CD4-positive, alpha-beta memory T cell (primary cell): ENCODE measurements at places on chromosomes 1 and 21.

- no peak for DNase-seq
These were observed 528.5 kb downstream of the MATN1 start for GRCh38 chr1:30194741-30195423.

DNA sequence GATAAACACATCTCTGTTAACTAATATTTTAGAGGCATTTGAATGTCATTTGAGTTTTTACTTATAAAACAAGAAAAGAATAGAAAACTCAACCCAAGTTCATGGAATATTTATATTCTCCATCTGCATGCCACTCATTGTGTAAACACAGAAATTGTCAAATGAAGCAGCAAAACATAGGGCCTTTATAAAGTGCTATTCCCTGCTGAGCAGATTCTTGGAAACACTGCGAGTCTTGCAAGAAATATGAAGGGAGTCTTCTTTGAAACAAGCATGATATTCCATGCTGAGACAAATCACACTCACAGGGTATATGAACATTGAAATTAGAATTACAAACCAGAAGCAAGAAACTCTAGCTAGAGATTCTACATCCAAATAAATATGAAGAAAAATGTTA is 655.8 kb downstream of the BRINP3 start:
- no peak for DNase-seq

- no peak for DNase-seq
These were observed 228.3 kb downstream of the ST6GALNAC3 start for GRCh38 chr1:76302711-76303339.

- no peak for DNase-seq
These were observed 38.4 kb upstream of the FOXO6 start for GRCh38 chr1:41322835-41323234.

DNA sequence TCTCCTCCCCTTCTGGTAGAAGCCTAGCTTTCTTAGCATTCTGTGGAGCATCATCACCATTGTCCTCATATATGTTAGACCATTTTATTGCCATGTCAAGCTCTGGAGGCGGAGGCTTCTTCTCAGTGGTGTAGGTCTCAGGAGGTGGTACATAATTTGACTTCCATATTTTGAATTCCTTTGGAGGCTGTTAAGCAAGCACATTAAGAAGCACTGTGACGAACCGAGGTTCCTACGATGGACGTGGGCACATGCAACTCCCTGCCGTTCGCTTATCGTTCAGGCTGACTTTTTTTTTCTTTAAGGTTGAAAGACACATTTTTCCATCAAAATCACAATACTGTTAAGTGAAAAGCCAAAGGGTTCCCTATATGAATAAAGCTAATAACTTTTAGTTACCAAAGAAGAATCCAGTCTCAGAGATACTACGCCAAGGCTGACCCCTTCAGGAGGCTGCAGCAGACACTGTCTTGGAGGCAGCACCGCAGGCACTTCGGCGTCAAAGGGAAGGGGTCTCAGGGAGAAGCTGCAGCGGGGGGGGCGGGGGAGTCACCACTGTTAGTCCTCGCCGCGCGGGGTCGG is 835 bp downstream of the C1orf52 start:
- no peak for DNase-seq

DNA sequence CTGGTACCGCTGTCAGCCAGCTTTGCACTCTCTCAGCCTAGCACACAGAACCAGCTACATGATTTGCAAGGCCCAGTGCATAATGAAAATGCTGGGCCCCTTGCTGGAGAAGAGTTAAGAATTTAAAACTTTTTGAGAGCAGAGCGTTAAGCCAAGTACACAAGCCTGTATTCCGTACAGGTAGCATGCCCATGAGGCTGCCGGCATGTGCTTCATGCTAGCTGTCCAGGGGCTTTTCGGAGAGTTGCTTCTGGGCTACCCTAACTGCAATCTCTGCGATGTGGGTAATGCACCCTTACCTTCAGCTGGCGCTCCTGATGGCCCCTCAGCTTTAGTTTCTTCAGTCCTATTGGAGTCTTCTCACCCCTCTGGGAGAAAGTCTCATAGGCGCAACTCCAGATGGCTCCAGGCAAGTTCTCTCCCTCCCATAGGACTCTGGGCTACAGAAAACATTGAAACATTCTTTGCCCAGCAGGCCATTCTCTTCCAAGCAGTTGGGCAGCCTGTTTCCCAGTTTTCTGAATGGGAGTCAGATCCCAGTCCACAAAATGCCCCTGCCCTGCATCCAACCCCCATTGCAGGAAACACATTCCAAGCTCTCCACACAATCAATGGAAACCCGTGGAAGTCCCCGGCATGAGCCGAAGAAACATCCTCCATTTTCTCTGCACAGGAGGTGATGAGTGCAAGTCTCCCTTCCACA is 5.7 kb upstream of the AKT3 start:
- no peak for DNase-seq

- no peak for DNase-seq
These were observed 881.0 kb downstream of the AMY1C start for GRCh38 chr1:104630567-104631149.

DNA sequence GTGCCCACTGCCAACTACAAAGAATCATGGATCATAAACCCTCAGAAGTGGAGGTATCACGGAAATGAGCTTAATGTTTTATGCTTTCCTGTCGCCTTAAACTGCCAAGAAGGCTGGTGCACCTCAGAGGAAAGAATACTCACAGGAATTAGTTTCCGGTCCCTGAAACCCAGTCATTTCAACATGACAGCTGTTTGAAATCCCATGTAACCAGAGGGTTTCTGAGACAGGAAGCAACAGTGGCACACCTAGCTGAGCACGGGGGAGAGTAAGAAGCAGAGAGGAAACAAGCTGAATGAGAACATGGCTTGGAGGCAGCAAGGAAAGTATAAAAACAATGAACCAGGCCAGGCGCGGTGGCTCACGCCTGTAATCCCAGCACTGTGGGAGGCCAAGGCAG is 3.9 kb downstream of the JAK1 start:
- peak; percentile 39 for DNase-seq

- no peak for DNase-seq
These were observed 3.8 kb upstream of the XCL1 start for GRCh38 chr1:168572633-168573032.

- DNase-seq = no peak
These were observed 70.5 kb downstream of the CD34 start for GRCh38 chr1:207840380-207840779.

DNA sequence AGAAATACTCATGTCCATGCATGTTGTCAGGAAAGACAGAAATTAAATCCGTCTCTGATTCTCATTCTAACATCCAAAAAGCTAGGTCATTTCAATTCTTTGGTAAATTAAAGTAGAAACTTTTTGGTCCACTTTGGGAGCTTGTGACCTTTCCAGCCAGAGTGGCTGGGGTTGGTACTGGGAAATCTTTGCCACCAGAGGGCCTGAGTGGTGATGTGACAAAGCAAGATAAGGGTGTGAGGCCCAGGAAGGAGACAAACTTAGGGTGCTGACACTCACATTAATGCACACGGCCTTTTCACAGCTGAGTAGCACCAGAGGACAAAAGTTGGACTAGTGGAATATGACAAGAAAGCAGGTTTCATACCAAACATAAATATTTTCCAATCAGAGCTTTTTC is 144.3 kb downstream of the DNM3 start:
- no peak for DNase-seq

DNA sequence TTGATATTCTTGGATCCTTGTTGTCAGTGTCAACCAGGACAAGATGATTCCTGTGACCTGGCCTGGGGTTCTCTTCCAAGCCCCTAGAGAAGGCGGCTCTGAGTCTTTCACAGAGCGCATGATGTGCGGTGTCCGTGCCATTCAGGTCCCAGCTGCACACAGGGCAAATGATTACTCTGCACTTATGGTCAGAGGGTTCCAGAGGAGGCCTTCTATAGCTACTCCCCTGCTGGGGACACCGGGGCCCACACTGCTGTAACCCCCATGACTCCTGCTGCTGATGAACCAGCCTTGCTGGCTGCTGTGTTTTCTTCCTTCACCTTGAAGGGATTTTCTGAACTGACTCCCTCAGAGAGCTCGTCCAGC is 1.5 kb downstream of the PTGFRN start:
- DNase-seq = no peak

GRCh38 chr1:48940962-48941732 is 164.5 kb upstream of the BEND5 start:
- DNase-seq = no peak

GRCh38 chr1:200290010-200290685 is 119.7 kb downstream of the ZNF281 start:
- no peak for DNase-seq

GRCh38 chr21:34217263-34217662 is 143.9 kb downstream of the MRPS6 start:
- no peak for DNase-seq

GRCh38 chr1:216064643-216065042 is 358.6 kb downstream of the USH2A start:
- no peak for DNase-seq

DNA sequence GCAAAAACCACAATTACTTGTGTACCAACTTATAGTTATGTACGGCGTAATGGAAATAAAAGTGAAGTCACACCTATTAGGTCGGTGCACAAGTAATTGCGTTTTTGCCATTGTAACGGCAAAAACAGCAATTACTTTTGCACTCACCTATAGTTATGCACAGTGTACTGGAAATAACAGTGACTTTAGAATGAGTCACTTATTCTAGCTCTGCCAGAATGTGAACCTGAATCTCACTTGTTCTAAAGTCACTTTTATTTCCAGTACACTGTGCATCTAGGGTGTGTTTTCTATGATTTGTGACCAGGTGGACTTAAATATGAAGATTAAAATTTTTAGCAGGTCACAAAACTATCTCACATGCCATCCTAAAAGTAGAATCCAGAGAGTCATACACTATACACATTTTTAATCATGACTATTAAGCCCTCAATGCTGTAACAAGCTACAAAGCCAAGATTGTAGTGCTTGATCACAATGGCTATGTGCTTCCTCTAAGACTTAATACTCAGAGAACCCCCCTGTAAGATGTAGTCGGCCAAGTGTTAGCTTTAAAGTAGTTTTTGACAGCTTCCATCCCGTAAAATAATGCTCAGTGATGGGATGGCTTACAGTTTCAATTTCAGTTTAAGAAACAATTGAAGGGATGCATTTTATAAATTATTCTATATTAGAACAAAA is 218.8 kb downstream of the NEGR1 start:
- DNase-seq = no peak

- DNase-seq = no peak
These were observed 34.2 kb downstream of the TRIM11 start for GRCh38 chr1:228372183-228373003.

DNA sequence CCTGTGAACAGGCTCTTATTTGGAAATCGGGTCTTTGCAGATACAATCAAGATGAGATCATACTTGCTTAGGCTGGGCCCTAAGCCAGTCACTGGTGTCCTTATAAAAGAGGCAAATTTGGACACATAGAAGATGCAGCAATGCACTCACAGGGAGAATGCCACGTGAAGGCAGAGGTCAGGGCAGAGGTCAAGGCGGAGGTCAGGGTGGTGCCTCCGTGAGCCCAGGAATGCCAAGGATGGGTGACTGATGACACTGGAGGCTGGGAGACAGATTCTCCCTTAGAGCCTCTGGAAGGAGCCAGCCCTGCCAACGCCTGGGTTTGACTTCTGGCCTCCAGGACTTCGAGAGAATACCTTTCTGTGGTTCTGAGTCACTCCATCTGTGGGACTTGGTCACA is 22.8 kb upstream of the C1orf174 start:
- no peak for DNase-seq

DNA sequence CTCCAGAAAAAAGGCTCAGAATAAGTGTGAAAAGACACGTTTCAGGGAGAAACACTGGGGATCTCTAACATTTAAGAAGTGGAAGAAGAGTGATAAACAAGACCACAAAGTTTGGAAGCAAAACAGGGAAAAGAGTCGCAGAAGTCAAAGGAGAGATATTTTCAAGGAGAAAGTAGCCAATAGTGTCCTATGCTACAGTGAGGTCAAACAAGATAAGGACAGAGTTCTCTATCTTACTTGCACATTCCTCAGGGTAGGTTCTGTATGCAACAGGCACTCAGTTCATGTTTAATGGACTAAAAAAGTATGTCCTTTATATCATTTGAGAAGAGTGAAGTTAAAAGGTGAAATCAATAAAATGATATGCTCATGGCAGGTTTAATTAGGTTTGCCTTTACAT is 13.8 kb upstream of the EDEM3 start:
- DNase-seq = no peak

DNA sequence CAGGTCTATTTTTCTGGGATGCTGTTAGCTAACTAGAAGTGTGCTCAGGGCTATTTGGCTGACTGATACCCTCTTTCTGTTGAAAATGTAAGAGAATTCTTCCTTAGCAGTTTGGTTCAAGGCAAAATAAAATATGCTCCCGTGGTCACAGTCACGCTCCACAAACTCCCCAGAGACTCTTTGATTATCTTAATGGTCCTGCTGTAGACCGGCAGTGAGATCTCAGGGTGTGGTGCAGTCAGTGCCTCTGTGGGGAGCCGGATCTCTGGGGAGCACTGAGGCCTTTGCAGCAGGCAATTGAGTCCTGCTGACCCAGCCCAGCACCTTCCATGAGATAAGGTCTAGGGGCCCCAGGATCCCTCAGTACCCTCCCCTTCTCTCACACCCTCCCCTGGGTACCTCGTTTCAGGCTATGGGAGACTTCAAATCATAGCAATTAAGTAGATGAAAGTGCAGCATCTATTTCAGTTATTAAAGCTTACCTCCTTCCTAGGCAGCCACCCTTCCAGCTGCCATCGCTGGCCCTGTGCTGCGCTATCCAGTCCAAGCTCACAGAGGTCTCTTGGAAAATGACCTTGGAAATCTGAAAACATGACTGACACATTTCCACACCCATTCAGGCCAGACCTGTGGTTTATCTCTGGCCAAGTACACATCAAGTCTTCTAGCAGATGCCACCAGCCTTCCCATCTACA is 98.1 kb downstream of the SEC16B start:
- DNase-seq = no peak

GRCh38 chr21:26826801-26827200 is 18.4 kb downstream of the ADAMTS1 start:
- no peak for DNase-seq

DNA sequence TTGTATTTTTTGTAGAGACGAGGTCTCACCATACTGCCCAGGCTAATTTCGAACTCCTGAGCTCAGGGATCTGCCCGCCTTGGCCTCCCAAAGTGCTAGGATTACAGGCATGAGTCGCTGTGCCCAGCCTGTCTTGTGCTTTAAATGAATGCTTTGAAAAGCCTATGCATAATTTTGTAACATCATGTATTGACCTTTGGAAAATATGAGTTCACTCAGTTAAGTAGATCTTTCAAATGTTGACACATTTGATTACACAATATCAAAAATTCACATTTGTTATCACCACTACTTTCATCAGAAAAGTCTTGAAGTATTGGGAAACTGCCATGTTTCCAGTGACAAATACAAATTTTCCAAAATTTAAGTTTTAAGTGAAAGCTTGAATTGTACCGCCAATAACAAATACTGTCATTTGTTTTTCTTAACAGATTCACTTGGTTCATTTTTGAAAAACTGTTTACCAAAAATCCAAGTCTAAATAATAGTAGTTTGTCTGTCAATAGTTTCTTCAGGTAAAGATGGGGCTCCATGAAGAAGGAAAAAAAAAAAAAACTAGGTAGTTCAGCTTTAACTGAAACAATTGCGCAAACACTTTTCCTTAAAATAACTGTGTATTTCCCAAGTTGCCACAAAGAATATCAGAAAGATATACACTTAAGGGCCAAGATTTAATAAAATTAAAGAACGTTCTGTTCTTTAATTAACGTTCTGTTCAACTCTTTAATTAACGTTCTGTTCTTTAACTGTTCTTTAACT is 233.2 kb upstream of the NR5A2 start:
- no peak for DNase-seq
